ENCODE measurements at places on chromosomes 16 and 17. TPM values are rescaled to one million over a fixed set of nuclear protein-coding genes. Genes with fewer than 3 reads are reported as not detected.

Gene TPSG1
- total RNA-seq, result not detected

Gene ABAT
- 155 TPM for total RNA-seq

Gene MYCBPAP
- 9.8 TPM for total RNA-seq

Gene SYNGR3
- 163 TPM for total RNA-seq

DNA sequence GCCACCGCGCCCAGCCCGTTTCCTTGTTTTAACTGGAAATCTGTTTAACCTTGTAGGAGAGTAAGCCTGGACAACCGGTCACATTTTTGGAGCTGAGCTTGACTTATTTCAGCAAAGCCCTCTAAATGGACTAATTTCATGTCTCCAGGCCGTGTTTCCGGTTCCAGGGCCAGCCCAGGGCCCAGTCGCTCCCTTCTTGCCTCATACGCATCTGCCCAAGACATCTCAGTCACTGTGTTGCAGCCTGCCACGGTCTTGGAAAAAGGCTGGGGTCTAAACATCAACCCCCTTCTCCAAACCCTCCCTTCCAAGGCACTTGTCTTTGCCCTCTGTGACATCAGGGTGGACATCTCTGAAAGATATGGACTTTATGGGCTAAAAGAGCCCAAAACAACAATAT lies 18.9 kb downstream of the PLEKHG4 start:
- DNase-seq, result no peak

GRCh38 chr17:792277-792676 lies 10.1 kb downstream of the MRM3 start:
- no peak for DNase-seq

DNA sequence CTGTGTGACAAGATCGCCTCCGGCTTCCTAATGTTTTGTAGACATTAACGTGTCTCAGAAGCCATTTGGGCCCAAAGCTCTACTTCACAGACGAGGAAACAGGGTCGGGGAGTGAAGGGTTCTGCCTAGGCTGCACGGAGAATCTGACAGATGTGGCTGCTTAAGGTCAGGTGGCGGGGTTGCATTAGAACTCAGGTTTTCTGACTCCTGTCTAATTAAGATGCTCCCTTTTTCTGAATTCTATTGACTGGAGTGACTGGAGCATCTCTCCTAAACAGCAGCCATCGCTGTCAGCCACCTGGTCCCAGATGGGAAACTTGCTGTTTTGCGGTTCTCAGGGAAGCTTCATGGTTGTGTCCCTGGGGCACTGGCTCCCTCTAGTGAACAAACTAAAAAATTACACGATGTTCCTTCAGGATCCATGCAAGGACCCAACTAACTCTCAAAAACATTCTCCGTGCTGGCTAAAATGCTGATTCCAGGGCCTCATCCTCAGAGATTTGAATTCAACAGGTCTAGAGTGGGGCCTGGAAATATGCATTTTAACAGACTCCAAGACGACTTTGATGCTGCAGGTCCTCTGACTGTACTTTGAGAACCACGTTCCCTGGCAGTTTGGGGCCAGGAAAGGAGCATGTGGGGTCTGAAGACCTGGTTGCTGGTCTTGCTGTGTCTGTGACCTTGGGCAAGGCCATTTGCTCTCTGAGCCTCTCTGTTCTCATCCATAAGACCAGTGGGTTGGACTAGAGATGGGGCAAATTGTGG lies 117.4 kb downstream of the IRF8 start:
- no peak for DNase-seq

DNA sequence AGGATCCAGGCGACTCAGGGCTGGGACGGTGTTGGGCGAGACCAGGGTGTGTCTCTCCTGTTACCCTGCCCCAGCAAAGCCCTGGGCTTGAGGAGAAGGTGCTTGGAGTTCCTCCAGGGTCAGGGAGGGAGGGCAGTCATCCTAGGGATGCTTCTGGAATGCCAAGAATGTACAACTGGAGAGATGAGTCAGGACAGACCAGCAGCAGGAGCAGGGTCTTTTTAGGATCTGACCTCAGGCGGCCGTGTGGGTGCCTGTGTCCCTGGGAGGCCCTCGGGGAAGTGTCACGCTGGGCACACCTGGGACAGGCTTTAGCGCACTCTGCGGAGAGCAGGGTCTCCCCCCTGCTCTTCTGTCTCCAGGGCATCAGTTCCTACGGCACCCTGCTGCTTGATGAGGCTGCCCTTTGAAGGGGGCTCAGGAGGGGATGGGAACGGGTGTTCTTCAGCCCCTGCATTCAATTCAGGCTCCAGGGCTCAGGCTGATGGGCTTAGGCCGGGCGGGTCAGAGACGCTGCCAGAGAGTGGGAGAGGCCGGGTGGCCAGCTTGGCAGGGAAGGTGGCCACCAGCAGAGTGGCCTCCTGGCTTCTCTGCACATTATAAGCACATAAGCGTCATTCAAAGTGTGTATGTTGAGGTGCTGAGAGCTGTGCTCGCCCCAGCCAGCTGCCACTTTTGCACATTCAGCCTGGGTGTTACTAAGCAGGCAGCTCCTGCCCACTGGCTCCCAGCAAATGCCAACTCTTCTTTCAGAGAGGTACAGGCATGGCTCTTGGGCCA lies 8.4 kb upstream of the MTSS2 start:
- no peak for DNase-seq

DNA sequence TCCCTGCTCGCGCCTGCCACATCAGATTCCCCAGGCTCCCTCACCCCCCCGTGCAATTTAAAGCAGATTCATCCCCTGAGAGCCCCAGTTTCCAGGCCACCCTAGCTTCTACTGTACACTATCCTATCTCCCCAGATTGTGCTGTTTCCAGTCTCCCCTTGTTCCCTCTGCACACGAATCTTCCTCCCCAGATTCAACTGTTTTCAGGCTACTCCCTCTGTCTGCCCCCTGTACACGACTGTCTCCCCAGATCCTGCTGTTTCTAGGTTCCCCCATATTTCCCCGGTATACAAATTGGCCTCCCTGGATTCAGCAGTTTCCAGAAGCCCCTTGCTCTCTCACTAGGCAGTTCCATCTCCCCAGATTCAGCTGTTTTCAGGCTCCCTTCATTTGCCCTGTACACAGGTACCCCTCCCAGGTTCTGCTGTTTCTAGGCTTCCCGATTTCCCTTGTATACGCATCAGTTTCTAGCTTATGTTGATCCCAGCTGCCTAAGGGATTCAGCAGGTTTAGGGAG lies 22.9 kb downstream of the COPZ2 start:
- no peak for DNase-seq

DNA sequence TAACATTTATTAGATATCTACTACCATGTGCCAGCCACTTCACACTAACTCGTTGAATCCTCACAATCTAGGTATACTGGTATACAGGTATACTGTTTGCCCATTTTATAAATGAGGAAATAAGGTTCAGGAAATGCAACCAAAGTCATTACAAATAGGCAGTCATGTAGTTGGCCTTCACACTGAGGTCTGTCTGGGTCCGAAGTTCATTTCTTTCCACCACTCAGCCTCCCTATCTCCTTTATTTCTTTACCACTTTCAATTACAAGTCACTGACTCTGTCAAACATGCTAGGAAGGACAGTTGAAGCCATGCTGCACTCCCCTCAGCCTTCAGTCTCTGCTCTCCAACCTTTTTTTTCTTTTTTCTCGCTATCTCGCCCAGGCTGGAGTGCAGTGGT lies 20.7 kb upstream of the SIAH1 start:
- no peak for DNase-seq

GRCh38 chr17:80835816-80836657 lies 155.6 kb upstream of the CHMP6 start:
- peak; percentile 66 for DNase-seq

DNA sequence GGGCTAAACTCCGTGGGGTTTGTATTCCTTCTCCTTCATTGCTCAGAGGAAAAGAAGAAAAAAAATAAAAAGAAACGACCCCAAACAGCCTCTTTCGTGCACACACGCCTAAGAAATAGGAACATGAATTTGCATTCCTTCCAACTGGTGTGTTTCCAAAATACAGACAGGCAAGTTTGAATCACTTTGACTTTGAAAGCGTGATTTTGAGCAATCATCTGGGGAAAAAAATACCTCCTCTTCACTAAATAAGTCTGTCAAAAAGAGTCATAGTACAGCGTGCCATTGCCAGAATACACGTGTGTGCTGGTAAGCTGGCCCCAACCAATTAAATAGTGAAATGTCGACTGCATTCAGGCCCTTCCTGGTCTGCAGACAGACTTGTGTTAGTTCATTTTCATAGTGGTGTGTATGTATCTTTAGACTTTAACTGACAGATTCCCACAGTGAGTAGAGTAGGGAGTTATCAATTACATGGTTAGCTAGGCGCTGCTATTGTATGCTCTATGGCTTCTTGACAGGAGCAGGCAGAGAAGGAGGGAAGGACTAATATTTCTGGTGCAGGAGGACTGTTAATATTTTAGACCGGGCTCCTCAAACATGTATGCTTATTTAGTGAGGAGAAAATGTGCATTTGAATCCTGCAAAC lies 618.3 kb downstream of the MAF start:
- DNase-seq, result no peak

DNA sequence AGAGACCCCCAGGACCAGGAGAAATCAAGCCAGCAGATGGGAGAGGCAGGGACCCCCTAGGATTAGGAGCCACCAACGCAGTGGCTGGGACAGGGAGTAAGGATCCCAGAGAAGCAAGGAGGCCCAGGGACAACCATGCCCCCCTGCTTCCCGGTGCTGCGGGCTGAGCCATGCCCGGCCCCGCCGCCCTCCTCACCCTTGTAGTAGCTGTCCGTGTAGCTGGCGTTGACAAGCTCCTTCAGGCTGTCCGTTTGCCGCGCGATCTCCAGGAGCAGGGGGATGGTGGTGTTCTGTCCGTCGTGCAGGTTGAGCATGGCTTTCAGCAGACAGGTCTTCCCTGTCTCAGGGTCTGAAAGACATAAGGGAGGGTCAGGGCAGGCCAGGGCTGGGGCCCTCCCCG lies 18.4 kb downstream of the TRPV1 start:
- DNase-seq, result no peak

DNA sequence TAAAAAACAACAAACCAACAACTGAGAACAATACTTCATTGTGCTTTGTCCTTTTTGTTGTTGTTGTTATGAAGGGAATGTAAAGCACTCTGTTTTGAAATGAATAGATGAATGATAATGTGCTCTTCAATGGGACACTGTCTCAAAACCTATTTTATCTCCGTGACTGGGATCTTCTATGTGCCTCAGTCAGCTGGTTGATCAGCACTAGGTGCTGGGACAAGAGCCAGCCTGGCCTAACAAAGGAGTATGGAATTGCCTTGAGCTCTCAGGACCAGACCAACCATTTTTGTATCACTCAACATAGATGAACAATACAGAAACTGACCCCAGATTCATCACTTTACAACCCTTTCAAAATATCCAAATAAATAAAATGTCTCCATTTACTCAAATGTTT lies 440.2 kb downstream of the KCNJ2 start:
- DNase-seq, result peak; percentile 73

DNA sequence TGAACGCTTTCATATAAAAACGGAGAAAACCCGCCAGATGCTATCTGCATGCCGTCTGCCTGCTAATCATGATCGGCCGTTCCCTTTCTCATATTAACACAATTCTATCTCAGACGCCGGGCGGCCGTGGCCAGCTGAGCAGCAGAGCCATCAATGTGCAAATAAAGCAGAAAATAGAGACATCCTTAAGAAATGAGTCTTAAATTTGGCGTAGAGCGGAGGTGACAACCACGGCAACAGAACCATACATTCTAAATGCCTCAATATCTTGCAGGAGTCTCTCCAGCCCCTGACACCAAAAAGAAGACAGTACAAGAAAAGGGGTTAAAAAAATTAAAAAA lies 2.7 kb upstream of the IRX5 start:
- no peak for DNase-seq

DNA sequence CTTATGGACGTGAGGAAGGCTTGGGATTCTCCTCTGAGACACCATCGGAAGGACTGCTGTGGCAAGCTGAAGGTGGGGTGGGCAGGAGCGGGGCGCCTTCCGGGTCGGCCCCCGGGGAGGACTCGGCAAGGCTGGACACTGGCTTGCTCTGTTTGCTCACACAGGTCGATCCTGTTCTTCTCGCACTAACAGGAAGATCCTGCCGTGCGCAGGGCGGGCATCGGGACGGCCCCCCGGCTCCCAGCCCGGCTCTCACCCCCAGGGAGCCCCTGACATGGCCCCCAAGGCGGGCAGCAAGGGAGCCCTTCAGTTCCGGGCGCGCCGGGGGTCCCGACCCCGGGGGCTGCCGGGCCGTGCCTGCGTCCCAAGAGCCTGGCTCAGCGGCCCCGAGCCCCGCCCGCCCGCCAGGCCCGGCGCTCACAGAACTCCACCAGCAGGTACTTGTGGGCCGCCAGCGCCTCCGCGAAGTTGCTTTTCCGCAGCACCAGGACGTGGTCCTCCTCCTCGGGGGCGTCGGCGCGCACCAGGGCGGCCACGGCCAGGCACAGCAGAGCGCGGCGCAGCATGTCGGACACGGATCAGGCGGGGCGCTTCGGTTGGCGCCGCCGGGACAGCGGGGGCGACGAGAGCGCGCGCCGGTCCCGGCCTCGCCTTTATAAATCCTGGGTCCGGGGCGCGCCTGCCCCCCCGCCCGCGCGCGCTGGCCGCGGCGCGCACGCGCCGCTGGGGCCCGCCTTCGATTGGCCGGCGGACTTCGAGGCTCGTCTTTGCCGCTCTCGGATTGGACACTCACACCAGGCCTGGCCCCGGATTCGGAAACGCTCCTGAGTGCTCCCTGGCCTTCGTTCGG lies at the start of gene P4HB:
P4HB (minus strand) TSS at position 630 of the 850 bp plus-strand sequence; CDS start at position 566, 64 bp downstream.
- no peak for DNase-seq

- DNase-seq, result no peak
Observed at GRCh38 chr17:81706757-81707624, 3.8 kb downstream of the MRPL12 start.

Measured in dorsolateral prefrontal cortex (tissue), 122 donors.